ENCODE measurements at places on chromosomes 6 and 20.

DNA sequence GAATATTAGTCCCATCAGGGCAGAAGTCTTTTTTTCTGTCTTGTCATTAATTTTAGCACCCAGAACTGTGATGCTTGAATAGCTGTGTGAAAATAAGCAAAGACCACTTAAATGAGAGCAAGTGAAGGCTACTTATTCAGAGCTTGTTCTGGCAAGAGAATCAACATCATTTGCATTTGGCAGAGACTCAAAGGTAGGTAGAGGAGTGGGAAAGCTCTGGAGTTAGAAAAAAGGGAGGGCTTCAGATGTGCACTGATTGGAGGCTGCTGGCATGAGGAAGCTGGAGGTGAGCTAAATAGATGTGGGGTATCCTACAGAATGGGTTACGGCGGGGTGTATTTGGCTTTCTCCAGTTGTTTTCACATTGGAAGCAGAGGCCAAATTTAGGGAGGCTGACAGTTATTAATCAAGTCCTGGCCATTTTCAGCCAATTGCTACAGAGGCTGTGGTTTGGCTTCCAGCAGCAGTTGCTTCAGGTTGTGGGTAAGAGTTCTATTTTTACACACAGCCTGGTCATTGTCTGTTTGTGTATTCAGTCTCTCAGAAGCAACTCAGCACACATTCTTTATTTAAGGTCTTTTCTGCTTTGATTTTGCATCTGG is 254.3 kb downstream of the BTBD3 start:
- no peak for DNase-seq

DNA sequence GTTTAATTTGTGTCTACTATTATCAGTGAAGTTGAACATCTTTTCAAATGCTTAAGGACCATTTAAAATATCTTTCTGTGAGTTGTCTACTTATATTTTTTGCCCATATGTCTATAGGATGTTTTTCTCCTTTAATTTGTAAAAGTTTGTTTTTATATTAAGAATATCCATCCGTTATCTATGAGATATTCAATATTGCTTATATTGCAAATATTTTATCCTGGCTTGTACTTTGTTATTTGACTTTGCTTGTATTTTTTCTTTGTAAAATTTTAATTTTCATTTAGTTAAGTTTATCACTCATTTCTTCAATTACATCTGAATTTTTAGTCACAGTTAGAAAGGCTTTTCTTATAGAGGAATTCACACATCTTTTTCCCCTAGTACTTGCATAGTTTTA is 117.0 kb upstream of the MLIP start:
- no peak for DNase-seq

- no peak for DNase-seq
Measured at GRCh38 chr20:40072907-40073306, 616.1 kb downstream of the MAFB start.

- no peak for DNase-seq
Measured at GRCh38 chr6:115358616-115359015, 702.1 kb downstream of the FRK start.

DNA sequence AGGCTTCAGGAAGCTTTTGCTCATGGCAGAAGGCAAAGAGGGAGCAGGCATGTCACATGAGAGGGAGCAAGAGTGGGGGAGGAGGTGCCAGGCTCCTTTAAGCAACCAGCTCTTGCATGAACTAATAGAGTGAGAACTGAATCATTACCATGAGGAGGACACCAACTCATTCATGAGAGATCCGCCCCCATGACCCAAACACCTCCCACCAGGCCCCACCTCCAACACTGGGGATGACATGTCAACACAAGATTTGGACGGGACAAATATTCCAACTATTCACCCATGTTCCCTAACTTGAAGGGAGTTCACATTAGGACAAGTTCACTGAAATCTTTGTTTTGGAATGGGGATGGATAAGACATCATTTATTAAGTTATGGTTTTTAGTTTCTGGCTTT is 155.2 kb upstream of the ESR1 start:
- DNase-seq: no peak

GRCh38 chr6:85402071-85402470 is 47.8 kb upstream of the NT5E start:
- DNase-seq: no peak

DNA sequence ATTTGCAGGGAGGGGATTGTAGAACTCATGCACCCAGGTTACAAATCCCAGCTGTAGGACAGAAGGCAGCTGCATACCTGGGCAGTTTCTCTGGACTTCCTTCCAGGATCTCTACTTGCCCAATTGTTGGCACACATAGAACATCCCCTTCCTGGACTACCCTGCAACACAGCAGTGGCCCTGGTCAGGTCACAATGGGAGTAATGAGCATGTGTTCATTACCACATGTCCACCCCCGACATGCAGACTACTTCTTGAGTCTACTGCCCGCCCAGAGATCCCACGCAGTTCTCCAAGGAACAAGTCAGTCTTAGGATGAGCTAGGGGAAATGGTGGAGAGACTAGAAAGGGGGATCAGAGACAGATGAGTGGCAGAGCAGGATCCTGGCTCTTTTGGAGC is 5.1 kb downstream of the PEX6 start:
- no peak for DNase-seq

- no peak for DNase-seq
Measured at GRCh38 chr6:52788478-52788877, 15.1 kb downstream of the GSTA1 start.

Data from iPS DF 19.7 (cell line).